ENCODE measurements at places on chromosomes 2 and 18.

- DNase-seq: no peak
Measured at GRCh38 chr2:62415019-62415431, 91.0 kb downstream of the TMEM17 start.

- DNase-seq: no peak
Measured at GRCh38 chr2:235836491-235836911, 331.7 kb downstream of the GBX2 start.

GRCh38 chr18:36499938-36500337 lies 202.4 kb downstream of the FHOD3 start:
- DNase-seq: no peak

DNA sequence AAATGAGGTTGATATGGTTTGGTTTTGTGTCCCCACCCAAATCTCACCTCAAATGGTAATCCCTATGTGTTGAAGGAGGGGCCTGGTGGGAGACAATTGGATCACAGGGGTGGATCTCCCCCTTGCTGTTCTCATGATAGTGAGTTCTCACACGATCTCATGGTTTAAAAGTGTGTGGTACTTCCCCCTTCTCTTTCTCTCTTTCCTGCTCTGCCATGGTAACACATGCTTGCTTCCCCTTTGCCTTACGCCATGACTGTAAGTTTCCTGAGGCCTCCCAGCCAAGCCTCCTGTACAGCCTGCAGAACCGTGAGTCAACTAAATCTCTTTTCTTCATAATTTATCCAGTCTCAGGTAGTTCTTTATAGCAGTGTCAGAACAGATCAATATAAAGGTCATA lies 24.7 kb upstream of the FAM124B start:
- no peak for DNase-seq

DNA sequence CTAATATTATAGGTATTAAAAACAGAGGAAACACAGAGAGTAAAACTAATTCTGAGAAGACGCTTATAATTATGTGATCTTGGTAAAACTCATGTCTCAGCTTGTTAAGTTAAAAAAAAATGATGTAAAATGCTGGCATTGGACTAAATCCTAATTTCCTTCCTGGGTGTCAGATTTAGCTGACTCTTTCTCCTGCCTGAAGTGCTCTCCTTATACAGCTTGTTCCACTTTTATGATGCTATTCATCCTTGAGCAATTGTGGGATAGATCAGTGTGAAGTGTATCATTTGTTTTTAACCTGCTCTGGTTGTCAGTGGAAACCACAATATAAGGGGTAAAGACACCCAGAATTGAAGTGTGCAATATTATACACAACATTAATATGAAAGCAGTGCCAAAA lies 84.9 kb downstream of the EFEMP1 start:
- DNase-seq: no peak

GRCh38 chr2:16716024-16716423 lies 50.4 kb upstream of the CYRIA start:
- no peak for DNase-seq

- no peak for DNase-seq
Measured at GRCh38 chr18:59763541-59764136, 66.4 kb upstream of the CCBE1 start.
